ENCODE measurements at places on chromosomes 1 and 21.

DNA sequence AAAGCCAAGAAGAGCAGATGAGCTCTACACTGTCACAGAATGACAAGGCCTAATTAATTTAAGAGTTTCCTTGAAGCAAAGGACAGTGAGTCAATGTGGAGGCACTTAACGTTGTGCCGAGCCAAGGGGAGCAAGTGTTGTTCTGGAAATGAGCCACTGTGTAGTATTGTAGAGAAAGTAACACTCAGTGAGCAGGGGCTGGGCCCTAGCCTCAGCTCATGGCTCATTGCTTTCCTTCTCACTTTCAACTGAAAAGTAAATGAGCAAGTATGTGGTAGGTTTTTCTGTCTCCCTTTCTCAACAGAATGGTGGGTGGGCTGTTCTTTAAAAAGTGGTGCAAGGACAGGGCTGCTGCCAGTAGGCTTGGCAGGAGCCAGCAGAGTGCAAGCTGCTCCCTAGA lies 11.8 kb upstream of the KIAA0040 start:
- no peak for DNase-seq

DNA sequence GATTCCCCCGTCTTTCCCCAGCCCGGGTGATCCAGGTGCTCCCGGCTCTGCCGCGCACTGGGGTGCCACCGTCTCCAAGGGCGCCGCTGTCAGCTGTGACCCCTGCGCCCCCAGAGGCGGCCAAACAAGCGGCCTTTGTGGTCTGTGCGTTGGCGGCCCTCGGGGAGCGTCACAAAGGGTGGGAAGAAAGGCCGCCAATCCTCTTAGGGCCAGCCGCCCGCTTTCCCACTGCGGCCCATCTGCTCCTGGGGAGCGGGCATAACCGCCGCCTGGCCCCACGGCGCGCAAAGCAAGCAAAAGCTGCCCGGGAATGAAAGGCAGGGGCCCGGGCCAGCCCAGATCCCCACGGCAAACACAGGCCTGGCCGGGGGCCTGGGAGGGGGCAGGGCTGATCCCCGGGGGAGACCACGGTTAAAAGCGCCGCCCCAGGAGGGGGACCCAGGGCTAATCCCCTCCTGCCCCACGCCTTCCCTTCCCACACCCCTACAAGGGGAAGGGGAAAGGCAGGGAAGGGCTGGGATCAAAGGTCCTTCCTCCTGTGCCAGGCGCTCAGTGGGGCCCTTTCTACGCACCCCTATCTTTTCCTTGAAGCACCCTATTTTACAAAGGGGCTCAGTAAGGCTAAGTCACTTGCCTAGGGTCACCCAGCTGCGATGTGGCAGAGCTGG lies 24.0 kb downstream of the C1QB start:
- DNase-seq, result no peak

DNA sequence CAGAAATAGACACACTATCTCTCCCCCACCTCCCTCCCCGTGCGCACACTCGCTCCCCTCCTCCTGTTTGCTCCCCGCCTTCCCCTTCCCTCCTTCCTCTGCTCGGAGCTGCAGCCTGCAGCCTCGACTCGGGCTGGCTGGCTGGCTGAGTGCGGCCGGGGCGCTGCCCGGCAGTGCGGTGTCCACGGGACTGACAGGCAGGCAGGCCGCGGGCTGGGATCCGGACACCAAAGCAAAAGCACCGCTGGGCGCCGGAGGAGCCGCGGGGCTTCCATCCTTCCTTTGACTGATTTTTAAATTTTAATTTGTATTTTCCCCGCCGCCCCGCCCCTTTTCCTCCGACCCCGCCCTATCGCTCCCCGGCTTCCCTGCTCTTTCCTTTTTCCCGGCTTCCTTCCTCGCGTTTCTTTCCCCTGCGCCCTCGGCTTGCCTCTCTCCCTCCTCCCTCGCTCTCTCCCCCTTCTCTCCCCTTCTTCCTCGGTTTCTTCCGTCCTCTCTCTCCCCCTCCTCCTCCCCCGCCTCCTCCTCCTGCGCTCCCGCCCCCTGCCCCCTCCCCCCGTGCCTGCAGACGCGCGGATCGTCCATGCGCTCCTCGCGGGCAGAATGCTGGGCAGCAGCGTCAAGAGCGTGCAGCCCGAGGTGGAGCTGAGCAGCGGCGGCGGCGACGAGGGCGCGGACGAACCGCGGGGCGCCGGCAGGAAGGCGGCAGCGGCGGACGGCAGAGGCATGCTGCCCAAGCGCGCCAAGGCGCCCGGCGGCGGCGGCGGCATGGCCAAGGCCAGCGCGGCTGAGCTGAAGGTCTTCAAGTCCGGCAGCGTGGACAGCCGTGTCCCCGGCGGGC lies 109.4 kb downstream of the NAV1 start:
- DNase-seq, result peak; percentile 86

DNA sequence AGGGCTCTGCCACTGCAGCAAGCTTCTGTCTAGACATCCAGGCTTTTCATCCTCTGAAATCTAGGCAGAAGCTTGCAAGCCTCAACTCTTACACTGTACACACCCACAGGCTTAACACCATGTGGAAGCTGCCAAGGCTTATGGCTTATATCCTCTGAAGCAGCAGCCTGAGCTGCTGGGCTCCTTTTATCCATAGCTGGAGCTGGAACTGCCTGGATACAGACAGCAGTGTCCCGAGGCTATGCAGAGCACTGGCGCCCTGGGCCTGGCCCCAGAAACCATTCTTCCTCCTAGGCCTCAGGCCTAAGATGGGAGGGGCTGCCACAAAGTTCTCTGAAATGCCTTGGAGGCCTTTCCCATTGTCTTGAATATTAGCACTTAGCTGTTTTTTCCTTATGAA lies 19.3 kb upstream of the POGK start:
- no peak for DNase-seq

GRCh38 chr21:35438643-35439404 lies 389.7 kb upstream of the RUNX1 start:
- DNase-seq, result no peak

- DNase-seq, result no peak
Measured at GRCh38 chr1:31753707-31754349, 10.3 kb downstream of the ADGRB2 start.

- peak; percentile 73 for DNase-seq
Measured at GRCh38 chr1:119870917-119871596, 25.3 kb downstream of the ADAM30 start.
